Airway epithelial cell (primary cell): ENCODE measurements at places on chromosomes 11 and 22. TPM values are rescaled to one million over a fixed set of nuclear protein-coding genes. Genes with fewer than 3 reads are reported as not detected.

The TSGA10IP gene
- not detected in 2 replicates for total RNA-seq

The GLYATL1 gene
- not detected in 2 replicates for total RNA-seq

The ZNF215 gene
- 3.5 and 4.0 TPM in 2 replicates for total RNA-seq

The TEAD1 gene
- 20.3 and 37.2 TPM in 2 replicates for total RNA-seq

The HIPK3 gene
- 27.7 and 31.0 TPM in 2 replicates for total RNA-seq

The MLC1 gene
- 0.37 TPM in 1 of 2 replicates, not detected in the other for total RNA-seq

The OR5P2 gene
- total RNA-seq = not detected in 2 replicates

The IFT27 gene
- total RNA-seq = 7.7 and 9.0 TPM in 2 replicates

The PGA5 gene
- total RNA-seq = not detected in 2 replicates

The ZNF280A gene
- total RNA-seq = not detected in 2 replicates

The LSP1 gene
- total RNA-seq = 0.23 and 1.1 TPM in 2 replicates

The SCO2 gene
- total RNA-seq = 1.8 TPM in 1 of 2 replicates, not detected in the other

The IGSF9B gene
- 0.92 and 1.1 TPM in 2 replicates for total RNA-seq

The IL17REL gene
- not detected in 2 replicates for total RNA-seq

The FDXACB1 gene
- 1.3 and 2.7 TPM in 2 replicates for total RNA-seq

The NAALADL1 gene
- 2.0 and 7.1 TPM in 2 replicates for total RNA-seq

The NRGN gene
- total RNA-seq = 0.28 and 1.7 TPM in 2 replicates

The DGCR6 gene
- total RNA-seq = 2.3 and 10.1 TPM in 2 replicates

The SUSD2 gene
- 1.3 and 1.7 TPM in 2 replicates for total RNA-seq

The PHF21B gene
- not detected in 2 replicates for total RNA-seq

The C22orf42 gene
- not detected in 2 replicates for total RNA-seq

The CABP7 gene
- total RNA-seq = not detected in 2 replicates

The PACS1 gene
- 23.6 and 24.8 TPM in 2 replicates for total RNA-seq

The USP2 gene
- total RNA-seq = 1.1 and 1.9 TPM in 2 replicates

The MB gene
- total RNA-seq = not detected in 2 replicates

The FLRT1 gene
- not detected in 2 replicates for total RNA-seq

The OR52I1 gene
- not detected in 2 replicates for total RNA-seq

The ACP2 gene
- total RNA-seq = 19.4 and 21.3 TPM in 2 replicates

The CXCR5 gene
- not detected in 2 replicates for total RNA-seq

The ACR gene
- not detected in 2 replicates for total RNA-seq

The OR8G5 gene
- not detected in 2 replicates for total RNA-seq

The ACTN3 gene
- total RNA-seq = 0.14 TPM in 1 of 2 replicates, not detected in the other

The FGF4 gene
- not detected in 2 replicates for total RNA-seq

The DTX4 gene
- total RNA-seq = 4.2 and 5.9 TPM in 2 replicates

The DPP3 gene
- 81.5 and 97.4 TPM in 2 replicates for total RNA-seq

The OR2AT4 gene
- total RNA-seq = not detected in 2 replicates

The PTGDR2 gene
- 0.07 TPM in 1 of 2 replicates, not detected in the other for total RNA-seq

The PANX1 gene
- total RNA-seq = 37.7 and 39.9 TPM in 2 replicates

The LGALS12 gene
- total RNA-seq = not detected in 2 replicates

The MYEOV gene
- 0.78 and 1.7 TPM in 2 replicates for total RNA-seq

The CD248 gene
- 1.6 and 2.0 TPM in 2 replicates for total RNA-seq

The LARGE1 gene
- total RNA-seq = 2.5 and 3.5 TPM in 2 replicates

The KRTAP5-2 gene
- not detected in 2 replicates for total RNA-seq

The GAS2 gene
- 1.7 and 3.2 TPM in 2 replicates for total RNA-seq

The MAPK8IP2 gene
- 0.35 and 0.65 TPM in 2 replicates for total RNA-seq

The PARVA gene
- total RNA-seq = 12.1 and 15.5 TPM in 2 replicates

The NNMT gene
- 3.7 and 5.4 TPM in 2 replicates for total RNA-seq

The DGAT2 gene
- 14.7 and 19.0 TPM in 2 replicates for total RNA-seq

The DDIAS gene
- 8.7 and 10.4 TPM in 2 replicates for total RNA-seq

The GDPD4 gene
- not detected in 2 replicates for total RNA-seq

The KRTAP5-3 gene
- not detected in 2 replicates for total RNA-seq

The MISFA gene
- total RNA-seq = 0.42 and 0.85 TPM in 2 replicates

The CASP1 gene
- 17.7 and 17.9 TPM in 2 replicates for total RNA-seq

The FUT4 gene
- total RNA-seq = 2.0 and 2.4 TPM in 2 replicates
